Activated CD4-positive, alpha-beta T cell treated with anti-CD3 and anti-CD28 coated beads, Interleukin-2, amount 50 U/mL, for 48 hours (primary cell): ENCODE measurements at places on chromosomes 5 and 9.

DNA sequence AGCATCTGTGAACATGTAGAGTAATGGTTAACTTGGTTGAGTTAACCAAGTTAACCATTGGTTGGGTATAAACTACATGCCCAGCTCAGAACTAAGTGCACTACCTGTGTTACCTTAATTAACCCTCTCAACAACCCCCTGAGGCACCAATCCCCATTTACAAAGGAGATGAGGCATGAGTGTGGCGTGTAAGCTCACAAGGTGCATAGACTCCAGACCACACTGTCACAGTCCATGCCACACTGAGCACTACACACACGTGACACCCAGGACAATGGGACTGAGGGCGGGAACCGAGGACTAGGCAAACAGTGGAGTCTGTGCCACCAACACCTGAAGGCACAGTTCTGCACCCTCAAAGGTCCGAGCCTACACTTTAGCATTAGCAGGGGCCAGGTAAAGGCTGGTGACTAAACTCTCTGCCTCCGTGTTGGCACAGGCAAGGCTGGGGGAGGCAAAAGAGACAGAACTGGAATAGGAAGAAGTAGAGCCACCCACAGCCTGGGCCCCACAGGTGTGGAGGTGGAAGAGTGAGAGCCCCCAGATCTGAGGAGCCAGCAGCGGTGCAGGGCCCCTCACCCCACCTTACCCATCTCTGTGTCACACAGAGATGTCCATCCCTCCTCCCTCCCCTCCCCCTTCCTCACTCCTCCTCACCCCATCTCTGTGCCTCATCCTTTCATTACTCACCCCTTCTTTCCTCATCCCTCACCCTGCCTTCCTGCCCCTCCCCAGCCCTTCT is 2.2 kb upstream of the DNAJB5 start:
- peak; percentile 21 for DNase-seq

DNA sequence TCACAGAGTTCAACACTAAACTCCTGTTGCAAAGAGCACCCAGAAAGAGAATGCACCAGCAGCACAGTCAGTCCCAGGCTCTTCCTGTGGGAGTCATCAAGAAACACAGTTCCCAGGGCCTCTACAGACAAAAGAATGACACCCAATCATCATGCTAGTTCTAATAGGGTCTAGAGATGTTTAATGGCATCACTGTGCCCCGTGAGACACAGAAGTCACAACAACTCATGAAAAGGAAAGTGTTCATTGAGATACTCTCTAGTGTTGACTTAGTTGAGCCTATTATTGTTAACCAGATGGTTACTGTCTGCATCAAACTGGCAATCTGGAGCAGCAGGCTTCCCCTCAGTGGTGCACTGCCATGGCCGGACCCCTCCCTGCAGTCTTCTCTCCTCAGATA is 1.6 kb downstream of the KLHL3 start:
- DNase-seq, result no peak

DNA sequence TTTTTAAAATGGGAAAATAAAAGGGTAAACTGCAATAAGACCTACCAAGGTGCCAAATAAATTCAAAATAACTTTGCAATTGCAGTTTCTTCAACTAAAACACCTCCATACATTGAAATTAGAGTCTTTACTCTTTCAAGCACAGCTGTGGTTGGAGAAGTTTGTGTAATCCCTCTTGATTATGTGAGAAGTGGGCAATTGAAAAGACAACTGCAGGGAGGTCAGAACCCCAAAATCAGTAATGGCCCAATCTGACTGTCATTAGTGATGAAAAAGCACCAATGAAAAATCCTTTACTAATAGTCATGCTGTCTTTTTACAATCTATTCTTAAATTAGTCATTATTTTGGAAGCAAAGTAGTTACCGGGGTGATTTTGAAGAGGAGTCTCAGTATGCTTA is 116.7 kb upstream of the RGMB start:
- DNase-seq, result no peak

- no peak for DNase-seq
Observed at GRCh38 chr5:6642655-6643054, 9.4 kb downstream of the SRD5A1 start.

DNA sequence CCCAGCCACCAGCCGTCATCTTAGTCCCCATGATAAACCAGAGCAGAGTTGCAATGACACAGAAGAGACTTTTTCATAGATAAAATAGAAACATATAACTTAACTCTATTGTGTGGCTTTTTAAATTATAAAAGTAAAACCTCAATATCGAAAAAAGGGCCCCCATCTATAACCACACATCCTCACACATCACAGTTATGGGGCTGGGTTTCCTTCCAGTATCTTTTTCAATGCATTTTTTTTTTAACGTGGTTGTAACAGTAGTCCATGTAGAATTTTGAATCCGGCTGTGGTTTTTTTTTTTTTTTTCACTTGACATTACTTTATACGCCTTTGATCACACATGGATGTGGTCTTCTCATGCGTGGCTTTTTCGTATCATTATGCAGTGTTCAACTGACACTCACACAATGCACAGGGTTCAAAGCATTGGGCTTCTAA is 77.4 kb downstream of the CFAP77 start:
- no peak for DNase-seq

DNA sequence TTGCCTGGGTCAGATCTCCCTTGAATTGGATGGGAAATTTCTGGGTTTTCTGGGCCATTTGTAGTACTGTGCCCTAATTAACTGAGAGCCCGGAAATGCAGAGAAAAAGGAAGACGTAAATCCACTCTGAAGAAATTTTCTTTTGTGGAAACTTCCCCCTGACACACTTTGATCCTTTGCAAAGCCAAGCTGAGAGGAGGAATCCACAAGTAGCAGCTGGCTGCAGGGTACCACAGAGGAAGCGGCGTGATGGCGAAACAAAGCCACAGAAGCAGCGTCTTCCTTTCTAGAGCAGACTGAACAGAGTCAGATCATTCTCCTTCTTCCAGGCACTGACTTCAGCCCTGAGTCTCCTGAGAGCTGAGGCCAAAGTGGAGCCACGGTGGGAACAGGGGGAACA is 47.1 kb upstream of the ZNF354A start:
- no peak for DNase-seq

DNA sequence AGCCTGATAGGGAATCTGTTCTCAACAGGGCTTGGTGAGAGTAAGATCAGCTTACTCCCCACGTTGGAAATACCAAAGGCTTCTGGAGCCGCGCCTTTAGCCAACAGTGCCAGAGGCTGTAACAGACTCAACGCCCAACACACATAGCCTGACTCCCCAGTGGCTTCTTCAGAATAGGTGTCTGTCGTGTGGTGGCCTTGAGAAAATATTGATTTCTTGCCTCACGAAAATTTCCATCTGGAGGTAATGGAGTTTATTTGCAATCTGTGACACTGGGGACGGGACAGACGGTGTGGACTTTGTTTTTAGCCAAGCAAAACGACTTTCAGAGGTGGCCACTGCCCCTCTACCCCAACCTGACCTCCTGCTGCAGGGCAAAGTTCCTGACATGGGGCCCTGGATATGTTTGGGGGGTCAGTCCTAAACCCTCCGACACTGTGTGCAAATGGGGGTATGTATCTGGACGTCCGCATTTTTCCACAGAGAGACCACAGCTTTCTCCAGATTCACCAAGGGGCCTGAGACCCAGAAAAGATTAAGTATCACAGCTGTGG is 189.3 kb downstream of the CDK5RAP2 start:
- DNase-seq, result no peak

DNA sequence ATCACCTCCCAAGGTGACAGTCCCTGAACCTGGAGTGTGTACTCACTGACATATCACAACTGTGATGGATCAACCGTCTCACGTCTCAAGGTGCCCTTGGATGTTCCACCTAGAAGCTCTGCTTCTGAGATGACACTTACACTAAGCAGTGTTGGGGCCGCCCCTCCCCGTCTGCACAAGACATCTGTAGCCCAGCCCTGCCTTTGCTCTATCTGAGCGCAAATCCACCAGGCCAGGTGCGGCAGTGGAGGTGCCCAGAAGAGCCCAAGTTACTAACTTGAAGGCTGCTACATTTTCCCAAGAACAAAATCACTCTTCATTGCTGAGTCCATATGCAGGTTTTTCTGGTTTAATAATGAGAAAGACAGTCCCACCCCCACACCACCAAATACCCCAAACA is 148.3 kb downstream of the FSTL4 start:
- no peak for DNase-seq

DNA sequence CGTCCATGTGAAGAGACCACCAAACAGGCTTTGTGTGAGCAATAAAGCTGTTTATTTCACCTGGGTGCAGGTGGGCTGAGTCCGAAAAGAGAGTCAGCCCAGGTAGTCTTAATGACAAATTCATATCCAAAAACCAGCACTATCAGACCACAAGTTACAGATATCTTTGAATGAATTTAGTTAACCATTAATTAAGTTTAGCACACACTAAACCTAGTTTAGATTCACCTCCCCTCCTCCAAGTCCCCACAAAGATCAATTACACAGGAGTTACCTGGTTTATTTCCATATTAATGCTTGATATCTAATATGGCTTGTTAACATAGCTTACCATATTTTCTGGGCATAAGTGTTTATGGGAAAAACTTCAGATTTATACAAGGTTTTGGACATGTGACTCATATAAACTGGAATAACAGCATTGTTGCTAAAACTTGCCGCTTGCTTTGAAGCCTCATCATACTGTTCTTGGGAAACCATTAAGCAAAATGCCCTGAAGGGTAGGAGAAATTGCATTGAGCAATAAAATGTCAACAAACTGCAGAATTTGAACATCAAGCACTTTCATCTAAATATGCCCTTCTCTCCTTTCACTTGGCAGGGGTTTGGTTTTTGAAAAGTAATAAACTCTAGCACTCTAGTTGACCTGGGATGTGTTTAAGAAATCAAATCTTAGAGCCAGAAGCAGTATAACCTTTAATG is 166.9 kb downstream of the SNCAIP start:
- DNase-seq, result no peak

GRCh38 chr5:68243681-68244080 is 28.1 kb downstream of the PIK3R1 start:
- no peak for DNase-seq

DNA sequence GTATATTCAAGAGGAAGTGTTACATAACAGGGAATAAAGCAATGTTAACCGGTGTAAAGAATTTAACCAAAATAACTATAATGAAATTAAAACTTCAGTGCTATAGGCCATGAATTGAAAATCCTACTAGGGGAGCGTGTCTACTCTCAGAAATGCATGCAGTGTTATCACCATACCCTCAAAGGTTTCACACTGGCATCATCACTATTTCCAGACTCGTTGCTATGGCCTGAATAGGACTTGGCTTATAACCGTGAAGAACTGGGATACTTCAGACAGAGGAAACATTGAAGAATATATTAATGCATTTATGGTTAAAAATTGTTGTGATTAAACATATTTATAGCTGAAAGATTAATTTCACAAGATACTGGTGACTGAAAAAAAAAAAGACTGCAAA is 154.9 kb downstream of the EPB41L4A start:
- no peak for DNase-seq

DNA sequence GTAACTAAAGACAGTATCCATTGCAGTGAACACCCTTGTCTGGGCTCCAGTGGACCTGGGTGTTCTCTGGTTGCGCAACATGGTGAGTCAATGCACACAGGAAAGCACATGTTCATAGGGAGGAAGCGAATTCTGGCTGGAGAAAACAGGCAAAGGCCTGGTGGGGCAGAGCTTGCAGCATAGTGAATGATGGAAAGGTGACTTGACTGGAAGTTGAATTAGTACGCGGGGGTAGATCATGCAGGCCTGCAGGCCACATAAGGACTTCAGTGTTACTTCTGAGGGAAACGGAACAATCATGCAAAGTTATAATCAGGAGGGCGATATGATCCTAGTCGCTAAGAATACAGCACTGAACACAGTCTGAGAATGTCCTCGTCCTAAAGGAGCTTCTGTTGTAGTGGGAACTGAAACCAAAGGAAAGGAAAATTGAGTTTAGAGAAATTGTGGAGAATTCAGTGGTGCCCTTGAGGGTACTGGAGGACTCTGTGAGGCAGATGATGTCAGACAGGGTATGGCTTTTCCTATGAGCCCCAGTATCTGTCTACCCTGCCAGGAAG is 71.9 kb upstream of the RANBP3L start:
- no peak for DNase-seq

DNA sequence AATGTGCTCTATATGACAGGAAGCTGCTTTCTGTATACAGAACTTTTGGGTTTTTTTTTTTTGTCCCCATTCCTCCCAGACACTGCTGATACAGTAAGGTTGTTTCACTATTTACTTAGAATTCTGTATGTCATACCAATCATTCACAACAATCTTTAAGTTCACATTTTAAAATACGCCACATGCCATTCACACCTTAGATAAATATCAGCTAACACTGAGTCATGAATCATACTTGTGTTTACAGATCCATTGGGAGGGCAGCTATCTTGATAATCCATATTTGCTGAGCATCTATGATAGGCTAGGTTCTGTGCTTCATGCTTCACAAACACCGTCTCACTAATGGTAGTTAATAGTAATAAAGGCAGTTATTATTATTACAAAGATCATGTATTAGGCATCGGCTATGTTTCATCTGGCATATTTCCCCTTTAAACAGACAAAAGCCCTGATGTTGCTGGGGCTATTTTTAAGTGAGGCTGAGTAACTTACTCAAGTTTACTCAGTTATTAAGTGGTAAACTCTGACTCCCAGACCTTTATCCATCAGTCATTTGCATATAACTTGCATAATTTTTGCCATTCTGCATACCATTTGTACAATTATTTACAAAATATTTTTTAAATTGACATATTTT is 152.2 kb upstream of the HMHB1 start:
- DNase-seq, result no peak

- DNase-seq, result no peak
Observed at GRCh38 chr9:124871156-124871561, 9.2 kb downstream of the ARPC5L start.

DNA sequence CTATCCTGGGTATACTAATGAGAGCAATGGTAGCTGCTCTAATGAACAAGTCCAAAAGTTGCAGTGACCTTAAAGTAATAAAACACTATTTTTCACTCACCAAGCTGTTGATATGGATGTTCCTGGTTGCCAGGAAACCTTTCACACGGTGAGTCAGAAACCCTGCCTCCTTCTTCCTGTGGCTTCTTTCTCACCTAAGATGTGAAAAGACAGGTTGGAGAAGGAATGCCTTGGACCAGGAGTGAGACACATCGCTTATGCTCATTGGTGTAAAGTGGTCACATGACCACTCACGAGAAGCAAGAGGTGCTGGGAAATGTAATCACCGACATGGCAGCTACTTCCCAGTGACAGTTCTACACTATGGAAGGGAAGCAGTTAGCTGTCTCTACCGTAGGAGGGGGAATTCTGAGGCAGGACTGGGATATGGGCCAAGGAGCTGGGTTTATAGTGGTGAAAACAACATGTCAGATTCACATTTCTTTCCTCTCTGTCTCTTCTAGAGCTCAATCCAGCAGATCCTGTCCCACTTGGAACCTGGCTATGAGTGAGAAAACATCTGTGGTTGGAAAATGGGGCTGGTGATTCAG is 320.4 kb upstream of the KLF4 start:
- no peak for DNase-seq

GRCh38 chr5:103605277-103605676 is 42.7 kb upstream of the NUDT12 start:
- DNase-seq, result no peak

DNA sequence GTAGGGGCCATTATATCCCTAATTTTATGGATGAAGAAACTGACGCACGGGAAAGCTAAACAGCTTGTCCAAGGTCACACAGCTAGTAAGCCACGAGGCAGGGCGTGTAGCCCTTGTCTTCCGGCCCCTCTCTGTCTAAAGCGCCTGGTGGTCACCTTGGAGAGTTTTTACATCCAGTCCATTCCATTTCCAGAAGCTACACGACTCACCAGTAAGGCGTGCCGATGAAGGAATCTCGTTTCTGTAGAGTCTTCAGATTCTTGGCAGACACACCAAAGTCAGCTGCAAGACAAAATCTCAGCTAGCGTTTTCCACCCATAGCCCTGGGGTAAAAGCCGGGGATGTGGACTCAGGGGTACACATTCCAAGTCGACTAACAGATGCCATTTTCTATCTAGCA is 80.5 kb downstream of the STK10 start:
- no peak for DNase-seq
